Smooth muscle cell of the coronary artery (primary cell): ENCODE measurements at places on chromosomes 3 and 15. TPM values are rescaled to one million over a fixed set of nuclear protein-coding genes. Genes with fewer than 3 reads are reported as not detected.

TMEM266 gene
- 0.82 TPM in 1 of 2 replicates, not detected in the other for total RNA-seq

SMCO1 gene
- total RNA-seq, result not detected in 2 replicates

ISY1 gene
- total RNA-seq, result 33.5 and 41.3 TPM in 2 replicates

A4GNT gene
- not detected in 2 replicates for total RNA-seq

EFL1 gene
- total RNA-seq, result 17.9 and 19.6 TPM in 2 replicates

PIF1 gene
- 4.0 and 4.1 TPM in 2 replicates for total RNA-seq

SLC6A1 gene
- total RNA-seq, result under 0.01 TPM in 1 of 2 replicates, not detected in the other

PLA1A gene
- total RNA-seq, result 0.08 and 0.12 TPM in 2 replicates

CACNA1D gene
- 0.47 TPM in 1 of 2 replicates, not detected in the other for total RNA-seq

SELENOS gene
- 51.2 and 91.8 TPM in 2 replicates for total RNA-seq

CPA3 gene
- total RNA-seq, result not detected in 2 replicates

ABHD6 gene
- total RNA-seq, result 5.6 and 7.1 TPM in 2 replicates

TNFAIP8L3 gene
- 10.2 and 16.5 TPM in 2 replicates for total RNA-seq

NSMCE3 gene
- total RNA-seq, result 3.9 and 6.5 TPM in 2 replicates

TLR9 gene
- under 0.01 TPM in 1 of 2 replicates, not detected in the other for total RNA-seq

FES gene
- 26.2 and 43.3 TPM in 2 replicates for total RNA-seq

FETUB gene
- total RNA-seq, result not detected in 2 replicates

CYP1A2 gene
- total RNA-seq, result not detected in 2 replicates

AGBL1 gene
- not detected in 2 replicates for total RNA-seq

PODXL2 gene
- total RNA-seq, result 1.1 and 1.8 TPM in 2 replicates

BFSP2 gene
- total RNA-seq, result not detected in 2 replicates

GDPGP1 gene
- 4.4 and 6.2 TPM in 2 replicates for total RNA-seq

IL12A gene
- 0.15 and 2.3 TPM in 2 replicates for total RNA-seq

SLC12A8 gene
- total RNA-seq, result 4.9 and 8.4 TPM in 2 replicates

RAMAC gene
- 24.6 and 33.1 TPM in 2 replicates for total RNA-seq

AGTR1 gene
- total RNA-seq, result 1.9 TPM in 1 of 2 replicates, not detected in the other

TMC3 gene
- 13.7 TPM in 1 of 2 replicates, not detected in the other for total RNA-seq

PRRT3 gene
- 0.70 and 1.3 TPM in 2 replicates for total RNA-seq

GOLGA8N gene
- 4.2 and 6.6 TPM in 2 replicates for total RNA-seq

GP9 gene
- total RNA-seq, result not detected in 2 replicates

INSYN1 gene
- 0.45 and 20.1 TPM in 2 replicates for total RNA-seq

SERINC4 gene
- total RNA-seq, result not detected in 2 replicates

GOLGA6L4 gene
- total RNA-seq, result 0.83 and 0.94 TPM in 2 replicates

SNX33 gene
- total RNA-seq, result 11.1 and 23.4 TPM in 2 replicates

FOXB1 gene
- not detected in 2 replicates for total RNA-seq

GRIP2 gene
- 0.08 and 0.47 TPM in 2 replicates for total RNA-seq

PCSK6 gene
- total RNA-seq, result 3.4 and 11.7 TPM in 2 replicates

MFGE8 gene
- total RNA-seq, result 111 and 224 TPM in 2 replicates

TM4SF18 gene
- total RNA-seq, result 0.15 and 2.5 TPM in 2 replicates

SCAMP5 gene
- total RNA-seq, result 0.94 and 1.3 TPM in 2 replicates

EPHB1 gene
- 0.45 and 0.59 TPM in 2 replicates for total RNA-seq

OR5K2 gene
- total RNA-seq, result not detected in 2 replicates

ALS2CL gene
- 0.94 and 1.9 TPM in 2 replicates for total RNA-seq

OXSR1 gene
- total RNA-seq, result 24.5 and 30.6 TPM in 2 replicates

GRAMD1C gene
- 1.6 and 13.1 TPM in 2 replicates for total RNA-seq

GPR149 gene
- not detected in 2 replicates for total RNA-seq

RBPMS2 gene
- not detected in 2 replicates for total RNA-seq

HRH1 gene
- total RNA-seq, result 23.1 and 36.8 TPM in 2 replicates

DUOXA1 gene
- total RNA-seq, result 0.59 TPM in 1 of 2 replicates, not detected in the other

ISL2 gene
- total RNA-seq, result 0.08 TPM in 1 of 2 replicates, not detected in the other

CSTA gene
- 0.75 and 5.1 TPM in 2 replicates for total RNA-seq

KNG1 gene
- total RNA-seq, result not detected in 2 replicates
